CD4-positive, alpha-beta T cell treated with Interleukin-12 subunit alpha and Interleukin-12 subunit beta, for 1 hour (primary cell): ENCODE measurements at places on chromosomes 5 and 9.

DNA sequence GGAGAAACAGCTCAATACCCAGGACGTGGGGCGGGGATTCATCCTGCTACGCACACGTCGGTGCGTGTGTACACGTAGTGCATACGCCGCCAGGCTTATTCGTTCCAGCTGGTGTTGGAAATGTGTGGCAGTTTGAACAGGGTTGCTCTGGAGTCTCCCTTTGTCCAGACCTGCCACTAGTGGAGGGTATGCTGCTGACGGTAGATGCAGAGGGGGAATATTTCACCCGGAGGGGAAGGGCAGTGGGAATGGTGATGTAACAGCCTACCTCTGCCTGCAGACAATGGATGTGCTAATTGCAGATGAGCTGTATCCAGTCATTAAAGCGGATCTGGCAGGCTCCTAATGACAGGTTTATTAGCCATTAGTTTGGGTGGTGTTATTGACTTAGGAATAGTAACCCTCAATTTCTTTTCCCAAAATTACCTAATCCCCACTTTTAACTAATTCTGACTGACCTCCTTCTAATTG is 142.7 kb downstream of the PAX5 start:
- no peak for DNase-seq

- DNase-seq, result no peak
Observed at GRCh38 chr5:38709678-38710306, 136.0 kb upstream of the OSMR start.

DNA sequence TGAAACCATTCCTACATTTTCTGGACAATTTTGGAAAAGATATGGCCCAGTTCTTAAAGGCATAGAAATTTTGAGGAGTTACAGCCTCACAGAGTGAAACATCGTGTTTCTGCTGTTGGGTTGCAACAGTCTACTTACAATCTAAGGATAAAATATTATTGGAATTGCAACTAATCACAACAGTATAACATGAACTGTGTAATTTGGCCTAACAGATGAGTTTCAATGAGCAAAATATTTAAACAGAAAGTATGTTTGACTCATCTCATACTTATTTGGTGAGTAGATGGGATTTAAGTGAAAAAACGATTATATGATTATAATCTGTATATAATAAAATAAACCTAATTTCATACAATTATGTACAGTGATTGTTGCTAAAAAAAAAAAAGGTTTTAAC is 1061.8 kb downstream of the CDH12 start:
- no peak for DNase-seq

DNA sequence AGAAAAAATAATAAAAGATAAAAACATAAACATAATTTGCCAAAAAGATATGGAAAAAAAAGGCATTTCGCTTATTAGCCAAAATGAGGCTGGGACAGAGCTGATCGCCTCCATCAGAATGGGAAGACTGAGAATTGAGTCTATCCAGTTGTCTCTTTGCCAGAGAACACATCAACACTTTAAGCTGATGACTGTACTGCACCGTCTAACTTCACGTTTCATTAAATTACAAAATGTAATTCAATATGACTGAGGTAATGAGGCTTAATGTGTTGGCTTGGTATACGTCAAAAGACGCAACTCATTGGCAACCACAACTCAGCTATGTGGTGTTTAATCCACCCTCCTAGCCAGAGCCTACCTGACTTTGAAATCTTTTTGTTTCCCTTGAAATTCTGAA is 462.7 kb upstream of the CD180 start:
- no peak for DNase-seq

- DNase-seq, result no peak
Observed at GRCh38 chr9:18269561-18269960, 204.4 kb upstream of the ADAMTSL1 start.

GRCh38 chr5:160638161-160638742 is 213.8 kb downstream of the ATP10B start:
- no peak for DNase-seq

GRCh38 chr9:112094948-112095681 is 80.0 kb downstream of the SUSD1 start:
- no peak for DNase-seq
